NCI-H2029 treated with DMSO at 0.1 percent for 48 hours (cell line): ENCODE measurements at places on chromosomes 4 and X.

DNA sequence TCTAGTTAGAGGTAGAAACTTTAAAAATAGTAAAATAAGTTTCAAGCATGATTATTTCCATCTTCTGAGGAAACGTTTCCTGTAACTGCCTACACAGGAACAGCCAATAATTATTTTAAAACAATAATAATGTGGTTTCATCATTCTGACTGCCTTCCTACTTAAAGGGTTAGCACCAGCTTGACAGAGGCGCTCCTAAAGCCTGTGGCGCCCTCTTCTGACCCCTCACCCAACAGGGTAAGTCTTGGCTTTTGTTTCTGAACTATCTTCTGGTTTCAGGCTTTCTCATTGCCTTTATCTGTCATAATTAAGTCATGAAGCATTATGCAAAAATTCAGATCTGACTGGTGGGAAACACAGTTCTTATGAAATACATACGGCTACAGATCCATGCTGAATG lies 96.7 kb downstream of the ITM2A start:
- no peak for DNase-seq

DNA sequence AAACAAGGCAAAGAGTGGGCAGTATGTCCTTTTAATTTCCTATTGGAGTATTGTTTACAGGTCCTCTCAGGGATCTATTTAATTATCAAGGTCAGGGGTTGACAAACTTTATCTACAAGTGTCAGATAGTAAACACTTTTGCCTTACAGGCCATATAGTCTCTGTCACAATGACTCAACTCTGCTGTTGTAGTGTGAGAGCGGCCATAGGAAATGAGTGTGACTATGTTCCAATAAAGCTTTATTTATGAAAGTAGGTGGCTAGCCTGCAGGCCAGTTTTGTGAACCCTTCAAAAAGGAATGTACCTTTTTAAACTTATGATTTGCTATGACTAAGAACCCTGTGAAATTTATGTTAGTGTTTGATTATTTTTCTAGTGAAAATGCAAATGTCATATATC lies 156.1 kb downstream of the GPAT3 start:
- no peak for DNase-seq

GRCh38 chrX:120791013-120791643 lies 84.5 kb downstream of the CT47B1 start:
- no peak for DNase-seq

DNA sequence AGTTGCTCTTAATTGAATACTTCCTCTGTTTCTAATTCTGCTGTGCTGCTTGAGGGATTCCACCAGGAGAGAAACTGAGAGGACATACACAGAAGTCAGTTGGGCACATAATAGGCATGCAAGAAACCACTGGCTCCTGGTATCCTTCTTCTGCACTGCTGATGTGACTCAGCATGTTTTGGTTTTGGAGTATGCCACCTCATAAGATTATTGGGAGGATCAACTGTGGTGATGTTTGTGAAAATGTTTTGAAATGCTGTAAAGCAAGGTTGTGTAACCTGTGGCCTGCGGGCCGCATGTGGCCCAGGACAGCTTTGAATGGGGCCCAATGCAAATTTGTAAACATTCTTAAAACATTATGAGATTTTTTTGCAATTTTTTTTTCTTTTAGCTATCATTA lies 119.6 kb downstream of the GATB start:
- no peak for DNase-seq

GRCh38 chr4:152455311-152455710 lies 80.6 kb downstream of the FBXW7 start:
- DNase-seq = no peak

DNA sequence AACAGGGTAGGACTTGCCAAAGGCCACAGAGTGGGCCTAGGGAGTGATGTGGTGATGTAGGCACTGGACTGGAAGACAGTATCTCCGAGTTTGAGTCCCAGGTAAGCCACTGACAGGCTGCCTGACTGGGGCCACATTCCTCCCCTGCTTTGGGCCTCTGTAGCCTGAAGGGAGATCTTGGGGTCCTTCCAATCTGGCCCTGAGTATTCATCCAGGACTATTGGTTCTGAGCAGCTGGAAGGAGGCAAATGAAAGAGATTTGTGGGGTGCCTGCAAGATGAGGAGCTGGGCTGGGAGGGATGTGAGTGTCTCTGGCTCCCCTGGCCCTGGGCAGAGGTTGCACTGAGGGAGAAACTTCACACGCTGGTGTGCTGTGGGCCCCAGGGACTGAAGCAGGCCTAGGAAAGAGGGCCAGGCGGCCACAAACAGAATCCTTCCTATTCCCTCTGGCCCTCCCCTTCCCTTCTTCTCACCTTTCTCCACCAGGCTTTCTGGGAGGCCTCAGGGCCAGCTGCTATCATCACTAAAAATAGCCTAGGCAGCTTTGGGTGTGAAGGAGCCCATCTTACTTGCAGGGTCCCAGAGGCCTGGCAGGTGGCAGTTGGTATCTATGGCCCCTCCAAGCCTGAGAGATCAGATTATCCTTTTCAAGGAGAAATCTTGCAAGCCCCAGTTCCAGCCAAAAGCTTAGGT lies 70.1 kb downstream of the PJA1 start:
- no peak for DNase-seq

GRCh38 chrX:40496728-40497127 lies 84.0 kb upstream of the ATP6AP2 start:
- no peak for DNase-seq

GRCh38 chr4:102301167-102301566 lies 44.1 kb downstream of the SLC39A8 start:
- no peak for DNase-seq

GRCh38 chr4:135515295-135515694 lies 1313.7 kb upstream of the PABPC4L start:
- no peak for DNase-seq

DNA sequence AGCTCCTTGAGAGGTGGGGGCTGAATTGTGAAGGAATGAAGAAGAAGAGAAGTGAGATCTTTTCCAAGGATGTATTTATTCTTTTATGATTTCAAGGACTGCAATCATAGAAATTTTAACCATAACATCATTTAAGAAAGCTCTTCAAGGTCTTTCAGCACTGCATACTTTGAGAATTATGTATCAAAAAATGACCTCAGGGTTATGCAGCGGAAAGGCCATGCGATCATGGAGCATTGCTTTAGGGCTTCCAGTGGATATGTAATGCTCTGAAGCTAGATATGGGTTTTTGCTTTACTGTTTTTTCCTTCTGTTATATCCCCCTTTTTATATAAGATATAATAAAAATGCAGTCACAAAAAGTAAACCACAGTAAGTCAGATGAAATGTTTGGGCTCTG lies 38.7 kb downstream of the SGMS2 start:
- DNase-seq = no peak

GRCh38 chrX:8191022-8191421 lies 20.0 kb upstream of the VCX2 start:
- no peak for DNase-seq

GRCh38 chr4:185587427-185588161 lies 52.3 kb upstream of the PDLIM3 start:
- DNase-seq = no peak

GRCh38 chr4:118916691-118917289 lies 28.1 kb downstream of the SYNPO2 start:
- DNase-seq = no peak

GRCh38 chr4:76823495-76823894 lies 74.4 kb downstream of the SOWAHB start:
- no peak for DNase-seq

DNA sequence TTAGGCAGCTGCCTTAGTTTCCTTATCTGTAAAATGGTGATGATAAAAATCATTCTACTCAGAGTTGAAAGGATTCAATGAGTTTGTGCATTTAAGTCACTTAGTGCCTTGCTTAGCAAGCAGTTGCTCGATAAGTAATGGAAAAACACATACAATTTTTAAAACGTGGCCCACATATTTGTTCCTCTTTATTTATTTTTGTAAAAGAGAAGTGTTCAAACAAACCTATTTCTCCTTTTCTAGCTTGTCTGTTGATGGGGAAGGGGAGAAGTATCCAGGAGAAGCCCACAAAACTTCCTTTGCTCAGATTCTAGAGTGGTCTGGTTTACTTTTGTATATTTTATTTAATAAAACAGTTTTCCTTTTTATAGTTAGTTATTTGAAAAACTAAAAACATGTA lies 3.3 kb upstream of the HPGDS start:
- no peak for DNase-seq

- no peak for DNase-seq
Measured at GRCh38 chr4:2785613-2786012, 7.3 kb upstream of the SH3BP2 start.
